ENCODE measurements at places on chromosomes 4 and X.

DNA sequence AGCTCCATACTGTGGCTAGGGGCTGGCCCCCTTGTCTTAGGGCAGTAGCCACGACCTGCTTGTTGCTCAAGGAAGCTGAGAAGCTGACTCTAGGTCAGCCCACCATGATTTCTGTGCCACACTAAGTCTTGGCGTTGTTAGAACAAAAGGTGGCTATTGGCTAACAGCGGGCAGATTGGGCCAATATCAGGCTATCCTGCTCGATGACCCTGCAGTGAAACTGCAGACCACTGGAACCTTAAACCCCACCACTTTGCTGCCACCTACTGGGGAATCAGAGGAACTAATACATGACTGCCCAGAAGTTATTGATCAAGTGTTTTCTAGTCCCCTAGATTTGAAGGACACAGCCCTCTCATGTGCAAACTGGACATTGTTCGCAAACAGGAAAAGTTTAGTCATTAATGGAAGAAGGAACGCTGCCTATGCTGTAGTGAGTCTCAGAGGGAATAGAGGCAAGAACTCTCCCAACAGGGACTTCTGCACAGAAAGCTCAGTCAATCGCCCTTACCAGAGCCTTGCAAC is 17.0 kb upstream of the PAPSS1 start:
- DNase-seq: no peak

DNA sequence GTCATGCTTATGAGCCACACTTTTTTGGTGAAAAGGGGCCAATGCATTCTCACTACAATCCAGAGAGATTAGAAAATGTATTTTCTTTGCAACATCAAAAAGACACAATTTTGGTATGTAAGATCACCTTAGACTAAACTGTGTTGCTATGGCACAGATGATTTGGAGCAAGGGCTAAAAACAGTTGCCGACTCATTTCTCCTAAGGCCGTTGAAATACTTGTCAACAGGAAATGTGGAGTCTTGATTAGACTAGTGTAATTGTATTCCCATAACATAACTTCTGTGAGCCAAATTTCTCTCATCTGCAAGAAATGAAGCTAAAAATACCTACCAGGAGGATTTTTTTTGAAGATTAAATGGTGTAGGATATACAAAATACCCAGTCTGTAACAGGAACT is 2547.7 kb downstream of the ARAP2 start:
- no peak for DNase-seq

- DNase-seq: no peak
Observed at GRCh38 chrX:119402588-119402987, 3.5 kb downstream of the SLC25A43 start.

- no peak for DNase-seq
Observed at GRCh38 chrX:72705814-72706213, 8.3 kb downstream of the PHKA1 start.

GRCh38 chrX:13014111-13015096 is 30.0 kb downstream of the FAM9C start:
- DNase-seq: no peak

- DNase-seq: no peak
Observed at GRCh38 chr4:15910155-15910940, 28.2 kb downstream of the FGFBP1 start.

DNA sequence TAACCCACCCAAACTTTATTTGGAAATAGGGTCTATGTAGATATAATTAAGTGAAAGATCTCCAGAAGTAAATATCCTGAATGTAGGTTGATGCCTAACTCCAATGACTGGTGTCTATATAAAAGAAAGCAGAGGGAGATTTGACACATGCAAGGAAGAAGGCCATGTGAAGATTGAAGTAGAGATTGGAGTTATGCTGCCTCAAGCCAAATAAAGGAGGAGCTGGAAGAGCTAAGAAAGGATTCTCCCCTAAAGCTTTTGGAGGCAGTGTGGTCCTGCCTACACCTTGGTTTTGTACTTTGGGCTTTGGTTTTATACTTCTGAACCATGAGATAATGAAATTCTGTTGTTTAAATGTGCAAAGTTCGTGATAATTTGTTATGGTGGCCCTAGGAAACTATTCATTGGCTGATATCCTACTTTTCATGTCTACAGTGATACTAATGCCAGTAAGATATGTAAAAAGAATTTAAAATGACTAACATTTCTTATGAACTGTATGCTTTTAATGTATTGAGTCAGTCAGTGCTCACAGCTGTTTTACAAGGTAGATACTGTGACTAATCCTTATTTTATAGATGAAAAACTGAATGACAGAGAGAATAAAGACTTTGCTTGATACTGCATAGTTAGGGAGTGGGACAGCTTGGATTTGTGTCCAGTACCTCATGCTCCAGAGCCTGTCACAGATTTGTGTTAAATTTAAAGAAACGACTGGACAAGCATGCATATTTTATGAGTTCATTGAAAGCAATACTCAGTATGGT is 5.9 kb upstream of the RAB40AL start:
- no peak for DNase-seq

All from esophagus squamous epithelium (tissue), 5 donors.